Dermis microvascular lymphatic vessel endothelial cell (primary cell): ENCODE measurements at places on chromosomes 1 and 21. TPM values are rescaled to one million over a fixed set of nuclear protein-coding genes. Genes with fewer than 3 reads are reported as not detected.

The SPRR2F gene
- total RNA-seq: not detected in 2 replicates

DNA sequence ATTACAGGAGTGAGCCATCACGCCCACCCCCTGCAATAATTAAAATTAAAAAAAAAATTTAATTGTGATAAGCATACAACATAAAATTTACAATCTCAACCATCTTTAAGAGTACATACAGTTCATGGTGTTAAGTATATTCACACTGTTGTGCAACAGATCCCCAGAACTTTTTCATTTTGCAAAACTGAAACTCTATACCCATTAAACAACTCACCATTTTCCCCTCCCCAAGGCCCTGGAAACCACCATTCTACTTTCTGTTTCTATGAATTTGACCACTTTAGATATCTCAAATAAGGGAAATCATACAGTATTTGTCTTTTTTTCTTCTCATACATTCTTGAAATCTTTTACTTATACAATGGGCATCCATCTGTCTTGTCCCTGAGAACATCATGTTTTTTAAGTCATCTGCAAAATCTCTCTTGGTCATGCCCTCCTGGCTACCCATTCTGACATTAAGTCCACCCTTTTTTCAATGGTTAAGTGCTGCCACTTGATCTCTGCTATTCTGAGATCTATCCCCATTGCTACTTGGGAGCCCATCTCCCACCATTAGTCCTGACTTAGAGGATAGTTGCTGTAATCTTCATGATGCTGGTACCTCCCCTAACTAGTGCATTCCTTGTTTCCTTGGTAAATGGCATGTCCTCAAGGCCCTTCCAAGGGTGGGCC, 39.4 kb upstream of the ZFYVE9 start:
- no peak for DNase-seq

DNA sequence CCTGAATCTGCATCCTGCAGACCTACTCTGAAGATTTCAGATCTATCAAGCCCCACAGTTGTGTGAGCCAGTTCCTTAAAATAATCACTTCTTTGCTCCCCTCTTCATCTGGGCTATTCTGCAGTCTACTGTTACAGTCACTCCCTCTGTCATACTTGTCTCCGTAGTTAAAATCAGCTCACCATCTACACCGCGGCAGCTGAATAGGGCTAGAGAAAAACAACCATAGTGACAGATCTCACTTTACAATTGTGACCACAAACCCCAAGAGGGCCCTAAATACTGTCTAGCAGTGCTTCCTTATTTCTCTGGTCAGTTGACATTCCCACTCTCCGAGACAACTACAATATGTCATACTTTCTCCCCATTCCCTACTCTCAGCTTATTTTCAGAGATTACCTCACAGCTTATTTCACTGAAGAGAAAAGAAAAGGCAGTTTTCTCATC, 12.9 kb downstream of the DESI2 start:
- DNase-seq: no peak

DNA sequence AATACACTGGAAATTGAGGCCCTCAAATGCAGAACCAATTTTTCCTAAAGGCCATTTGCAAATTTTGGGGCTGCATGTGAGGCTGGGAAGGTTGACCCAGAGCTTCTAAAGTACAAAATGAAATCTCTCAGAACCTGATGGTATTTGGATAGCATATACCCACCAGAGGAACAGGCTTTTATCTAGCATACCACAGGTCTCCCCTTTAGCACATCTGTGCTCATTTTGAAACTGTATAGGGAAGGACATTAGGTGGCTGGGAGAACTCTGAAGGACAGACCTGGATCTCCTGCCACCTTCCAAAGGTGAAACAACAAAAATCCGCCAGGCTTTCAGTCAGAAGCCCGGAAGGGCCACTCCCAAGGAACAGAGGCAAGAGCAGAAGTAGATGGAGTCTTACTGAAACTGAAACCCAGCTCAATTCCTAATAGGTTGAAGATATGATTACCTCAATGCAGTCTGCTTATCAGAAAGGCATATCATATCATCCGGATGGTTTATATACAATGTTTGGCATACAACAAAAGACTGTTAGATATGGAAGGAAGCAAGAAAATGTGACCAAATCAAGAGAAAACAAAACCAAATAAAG, 11.6 kb downstream of the CD55 start:
- DNase-seq: no peak
